ENCODE measurements at places on chromosomes 4 and X.
A peak's percentile ranks its signal among the peaks of the same experiment; 100 is the strongest.

DNA sequence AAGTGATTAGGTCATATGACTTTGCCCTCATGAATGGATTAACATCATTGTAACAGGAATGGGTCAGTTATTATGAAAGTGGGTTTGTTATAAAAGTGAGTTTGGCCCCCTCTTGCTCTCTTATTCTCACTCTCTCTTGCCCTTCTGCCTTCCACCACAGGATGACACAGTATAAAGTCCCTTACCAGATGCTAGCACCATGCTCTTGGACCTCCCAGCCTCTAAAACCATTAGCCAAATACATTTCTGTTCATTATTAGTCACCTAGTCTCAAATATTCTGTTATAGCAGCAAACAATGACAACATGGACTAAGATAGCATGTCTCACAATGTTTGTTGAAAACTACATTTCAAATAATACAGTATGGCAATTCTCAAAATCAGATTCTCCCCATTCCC lies 59.7 kb downstream of the RWDD4 start:
- no peaks in the 10 kb centered on the region for H3K27me3 ChIP-seq
- no peaks in the 10 kb centered on the region for H3K36me3 ChIP-seq
- no peak for DNase-seq
- no peak overlapping the region for H3K27ac ChIP-seq

GRCh38 chr4:107719207-107719921 lies 670 bp downstream of the PAPSS1 start:
- peak; percentile 19 for DNase-seq
- no peaks in the 10 kb centered on the region for H3K27me3 ChIP-seq
- H3K36me3 ChIP-seq = no peaks in the 10 kb centered on the region

DNA sequence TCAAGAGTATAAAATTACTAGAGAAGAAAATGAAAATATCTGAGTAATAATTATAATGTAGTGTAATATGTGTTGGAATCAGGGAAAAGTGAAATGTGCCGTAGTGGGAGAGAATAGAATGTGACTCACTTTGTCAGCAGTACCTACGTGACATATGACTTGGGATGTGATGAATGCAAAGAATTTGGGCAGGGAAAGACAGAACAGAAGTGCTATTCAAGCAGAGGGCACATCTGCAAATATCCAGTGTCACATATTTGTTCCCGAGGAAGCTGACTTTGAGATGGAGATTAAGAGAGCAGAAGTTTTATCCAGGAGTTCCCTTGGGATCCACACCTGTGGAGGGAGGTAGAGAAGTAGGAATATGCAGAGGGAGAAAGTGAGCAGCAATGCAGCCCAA lies 69.3 kb upstream of the HS3ST1 start:
- no peaks in the 10 kb centered on the region for H3K4me1 ChIP-seq
- no peaks in the 10 kb centered on the region for H3K27me3 ChIP-seq
- no peak for DNase-seq
- no peaks in the 10 kb centered on the region for H3K36me3 ChIP-seq
- no peak overlapping the region for H3K4me3 ChIP-seq

DNA sequence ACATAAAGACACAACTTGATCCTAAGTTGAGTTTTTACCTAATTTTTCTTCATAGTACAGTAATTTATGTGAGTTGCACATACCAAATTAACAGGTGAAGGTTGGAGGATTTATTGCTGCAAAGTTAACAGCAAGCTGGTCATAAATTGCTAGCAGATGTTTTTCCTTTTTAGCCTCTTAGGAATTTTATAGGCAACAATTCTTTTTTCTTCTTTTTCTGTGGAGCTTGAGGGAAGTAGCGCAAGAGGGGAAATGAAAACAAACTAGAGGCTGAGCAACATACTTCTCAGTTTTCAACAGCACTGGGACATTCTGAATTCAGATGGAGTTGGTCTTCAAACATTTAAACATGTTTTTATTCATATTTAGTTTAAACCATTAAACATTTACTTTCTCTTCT lies 63.7 kb upstream of the TLR2 start:
- no peak overlapping the region for H3K4me3 ChIP-seq
- H3K4me1 ChIP-seq = no peaks in the 10 kb centered on the region
- H3K27ac ChIP-seq = no peak overlapping the region
